ENCODE measurements at places on chromosomes 2 and 18.

DNA sequence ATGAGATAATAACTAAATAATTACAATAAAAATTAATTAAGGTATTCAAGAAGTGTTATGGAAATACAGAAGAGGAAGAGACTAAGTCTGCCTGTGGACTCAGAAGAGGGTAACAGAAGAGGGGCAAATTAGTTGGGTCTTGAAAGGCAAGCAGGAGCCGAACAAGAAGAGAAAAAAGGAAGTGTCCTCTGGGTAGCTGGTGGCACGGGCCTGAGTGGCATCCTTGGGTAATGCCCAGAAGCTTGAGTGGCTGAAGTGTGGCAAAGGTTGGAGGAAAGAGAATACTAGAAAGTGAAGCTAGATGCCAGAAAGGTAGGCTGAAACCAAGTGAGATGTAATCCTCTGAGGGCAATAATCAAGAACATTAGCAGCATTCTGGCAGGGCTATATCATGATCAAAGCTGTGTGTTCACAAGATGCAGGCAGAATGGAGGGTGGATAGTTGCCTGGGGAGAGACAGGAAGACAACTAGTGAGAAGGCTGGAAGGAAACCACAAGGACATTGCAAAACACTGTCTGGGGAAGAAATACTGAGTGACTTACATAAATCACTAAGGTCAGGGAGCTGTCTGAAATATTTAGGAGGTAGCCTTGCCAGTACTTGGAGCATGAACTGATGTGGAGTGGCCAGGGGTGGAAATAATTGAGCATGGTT lies 16.2 kb downstream of the DOCK10 start:
- no peaks in the 10 kb centered on the region for H3K27me3 ChIP-seq
- no peaks in the 10 kb centered on the region for H3K36me3 ChIP-seq
- no peaks in the 10 kb centered on the region for H3K4me1 ChIP-seq
- H3K27ac ChIP-seq, result no peak overlapping the region

DNA sequence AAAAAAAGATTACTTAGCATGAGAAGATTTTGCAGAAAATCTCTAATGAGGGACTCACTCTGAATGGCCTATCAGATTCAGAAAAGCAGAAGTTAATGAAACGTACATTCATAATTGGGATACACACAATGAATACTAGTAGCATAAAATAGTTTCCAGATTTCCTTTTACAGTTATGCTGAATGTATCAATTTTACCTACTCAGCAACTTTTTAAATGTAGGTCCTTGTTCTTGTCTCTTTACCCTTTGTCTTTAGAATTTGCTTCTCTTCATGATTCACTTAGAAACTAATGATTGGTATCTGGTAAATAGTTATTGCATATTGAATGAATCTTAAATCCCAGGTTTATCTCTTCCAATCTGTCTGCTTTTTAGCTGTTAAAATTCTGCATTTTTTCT lies 458.8 kb downstream of the DSC3 start:
- no peaks in the 10 kb centered on the region for H3K4me1 ChIP-seq
- H3K27ac ChIP-seq, result no peak overlapping the region
- no peak overlapping the region for H3K4me3 ChIP-seq
- no peak for DNase-seq

DNA sequence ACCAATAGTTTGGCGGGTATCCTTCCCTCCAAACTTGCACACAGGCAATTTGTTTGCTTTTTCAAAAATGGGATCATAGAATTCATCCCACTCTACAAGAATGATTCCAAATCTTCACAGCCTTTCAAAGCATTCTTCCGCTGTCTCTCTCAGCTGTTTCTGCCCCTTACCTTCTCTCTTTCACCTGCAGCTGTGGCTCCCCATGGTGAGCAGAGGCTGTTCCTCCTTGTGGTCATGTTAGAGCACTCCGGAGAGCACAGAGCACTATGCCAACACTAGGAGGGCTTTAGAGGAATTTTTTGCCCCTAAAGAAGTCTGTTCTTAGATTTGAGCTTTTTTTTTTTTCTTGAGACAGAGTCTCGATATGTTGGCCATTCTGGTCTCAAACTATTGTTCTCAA lies 30.4 kb downstream of the MTHFD2 start:
- no peak overlapping the region for H3K27ac ChIP-seq
- H3K4me3 ChIP-seq, result no peak overlapping the region
- H3K4me1 ChIP-seq, result peaks cover 11% of the 10 kb centered on the region
- no peaks in the 10 kb centered on the region for H3K27me3 ChIP-seq

DNA sequence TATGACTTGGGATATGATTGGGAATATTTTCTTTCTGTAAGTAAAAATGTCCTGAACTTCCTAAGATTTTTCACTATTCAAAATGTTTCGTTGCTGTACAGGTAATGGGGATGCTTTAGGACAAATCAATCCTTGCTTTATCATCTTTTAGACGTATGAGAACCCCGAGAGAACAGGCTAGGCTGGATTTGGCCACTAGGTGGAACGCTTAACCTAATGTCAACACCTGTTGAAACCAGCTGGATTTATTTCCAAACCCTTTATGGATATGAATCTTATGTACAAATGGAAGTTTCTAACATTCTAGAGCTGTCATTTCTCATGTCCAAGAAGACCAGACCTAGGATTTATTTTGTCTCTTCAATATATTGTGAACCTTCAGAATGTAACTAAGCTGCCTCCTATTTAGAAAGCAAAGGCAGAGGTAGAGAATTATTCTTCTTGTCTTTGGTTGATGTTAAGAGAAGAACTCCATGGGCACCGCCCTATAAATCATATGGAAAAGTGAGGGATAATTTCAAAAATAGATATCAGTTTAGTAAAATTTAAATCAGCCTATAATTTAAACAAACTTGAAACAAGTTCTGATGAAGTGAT lies 96.7 kb downstream of the PMAIP1 start:
- no peak for DNase-seq
- no peak overlapping the region for H3K27ac ChIP-seq
- no peaks in the 10 kb centered on the region for H3K27me3 ChIP-seq
- H3K36me3 ChIP-seq, result no peaks in the 10 kb centered on the region
- no peaks in the 10 kb centered on the region for H3K4me1 ChIP-seq
- no peak overlapping the region for H3K4me3 ChIP-seq

Measured in heart right ventricle (tissue), 16 donors.